Memory B cell (primary cell): ENCODE measurements at places on chromosomes 5 and 9.

GRCh38 chr5:171986772-171987171 lies 19.7 kb downstream of the FBXW11 start:
- no peaks in the 10 kb centered on the region for H3K27me3 ChIP-seq
- H3K27ac ChIP-seq: no peak overlapping the region
- no peak overlapping the region for H3K4me3 ChIP-seq
- H3K36me3 ChIP-seq: peaks cover 24% of the 10 kb centered on the region
- no peak for DNase-seq

- H3K27ac ChIP-seq: no peak overlapping the region
- no peaks in the 10 kb centered on the region for H3K36me3 ChIP-seq
- DNase-seq: no peak
- no peaks in the 10 kb centered on the region for H3K27me3 ChIP-seq
These were observed 890.0 kb upstream of the NUDT12 start for GRCh38 chr5:104452550-104452949.

GRCh38 chr9:5089737-5090136 lies 95.7 kb downstream of the INSL6 start:
- no peak overlapping the region for H3K4me3 ChIP-seq
- peaks cover 36% of the 10 kb centered on the region for H3K36me3 ChIP-seq
- H3K27ac ChIP-seq: no peak overlapping the region
- DNase-seq: no peak

GRCh38 chr9:86531971-86532640 lies 177.9 kb upstream of the TUT7 start:
- no peak overlapping the region for H3K4me3 ChIP-seq
- no peaks in the 10 kb centered on the region for H3K36me3 ChIP-seq
- H3K4me1 ChIP-seq: no peaks in the 10 kb centered on the region

DNA sequence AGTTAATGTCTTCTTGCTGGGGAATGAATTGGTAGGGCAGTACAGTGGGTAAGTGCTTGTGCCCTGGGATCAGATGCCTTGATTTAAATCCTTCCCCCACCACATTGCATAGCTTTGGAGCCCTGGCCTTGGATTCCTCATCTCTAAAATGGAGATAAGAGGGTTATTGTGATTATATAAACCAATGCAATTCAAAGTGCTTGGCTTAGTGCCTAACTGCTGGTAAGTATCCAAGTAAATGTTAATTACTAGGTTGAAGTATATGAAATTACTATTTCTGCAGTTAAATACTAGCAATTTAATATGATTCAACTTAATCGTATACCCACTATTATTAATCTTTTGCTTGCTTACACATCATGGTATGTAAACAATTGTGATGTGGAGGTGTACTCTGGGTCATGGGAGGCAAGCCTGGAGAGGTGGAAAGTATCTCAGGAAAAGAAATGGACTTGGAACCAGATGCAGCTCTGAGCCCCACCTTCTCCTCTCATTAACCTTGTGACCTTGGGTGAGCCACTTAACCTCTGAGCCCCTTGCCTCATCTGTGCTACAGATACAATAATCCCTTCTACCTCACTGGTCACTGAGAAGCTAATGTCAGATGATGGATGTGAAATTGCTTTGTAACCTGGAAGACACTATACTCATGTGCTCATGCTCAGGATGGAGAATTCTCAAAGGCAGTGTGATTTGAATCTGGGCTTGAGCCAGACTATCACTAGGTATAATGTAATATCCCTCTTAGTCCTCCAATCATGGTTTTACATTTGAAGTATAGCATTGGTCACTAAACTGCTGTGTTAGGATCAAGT lies 23.8 kb downstream of the NEUROG1 start:
- H3K4me3 ChIP-seq: no peak overlapping the region
- peaks cover 3% of the 10 kb centered on the region for H3K4me1 ChIP-seq
- H3K36me3 ChIP-seq: no peaks in the 10 kb centered on the region
- no peak for DNase-seq

GRCh38 chr5:18091142-18091541 lies 456.9 kb downstream of the TAF11L14 start:
- no peaks in the 10 kb centered on the region for H3K4me1 ChIP-seq
- H3K27me3 ChIP-seq: peaks cover 3% of the 10 kb centered on the region
- no peak for DNase-seq
- H3K27ac ChIP-seq: no peak overlapping the region
- no peak overlapping the region for H3K4me3 ChIP-seq
- no peaks in the 10 kb centered on the region for H3K36me3 ChIP-seq

GRCh38 chr5:91150234-91150633 lies 232.9 kb downstream of the ARRDC3 start:
- H3K4me1 ChIP-seq: no peaks in the 10 kb centered on the region
- H3K27me3 ChIP-seq: peaks cover 2% of the 10 kb centered on the region
- H3K36me3 ChIP-seq: peaks cover 1% of the 10 kb centered on the region
- H3K27ac ChIP-seq: no peak overlapping the region
- H3K4me3 ChIP-seq: no peak overlapping the region
- DNase-seq: no peak

DNA sequence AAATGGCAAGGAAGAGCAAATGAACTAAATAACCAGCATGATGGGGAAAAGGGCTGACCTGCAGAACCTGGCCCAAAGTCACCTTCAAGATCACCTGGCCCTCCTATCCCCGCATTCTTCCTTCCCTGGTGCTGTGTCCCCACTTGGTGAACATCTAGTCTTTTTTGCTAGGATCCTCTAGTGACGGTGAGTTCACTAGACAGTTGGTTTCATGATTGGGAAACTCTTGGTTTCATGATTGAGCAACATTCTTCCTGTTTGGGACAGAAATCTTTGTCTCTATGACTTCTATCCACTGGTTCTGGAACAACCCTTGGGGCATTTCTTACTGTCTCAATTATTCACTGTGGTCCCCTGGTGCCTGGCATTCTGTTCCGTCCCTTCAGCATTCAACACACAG lies 50.2 kb upstream of the DAB2IP start:
- no peak overlapping the region for H3K4me3 ChIP-seq
- H3K27me3 ChIP-seq: peaks cover 33% of the 10 kb centered on the region
- peaks cover 2% of the 10 kb centered on the region for H3K36me3 ChIP-seq
- no peak overlapping the region for H3K27ac ChIP-seq

DNA sequence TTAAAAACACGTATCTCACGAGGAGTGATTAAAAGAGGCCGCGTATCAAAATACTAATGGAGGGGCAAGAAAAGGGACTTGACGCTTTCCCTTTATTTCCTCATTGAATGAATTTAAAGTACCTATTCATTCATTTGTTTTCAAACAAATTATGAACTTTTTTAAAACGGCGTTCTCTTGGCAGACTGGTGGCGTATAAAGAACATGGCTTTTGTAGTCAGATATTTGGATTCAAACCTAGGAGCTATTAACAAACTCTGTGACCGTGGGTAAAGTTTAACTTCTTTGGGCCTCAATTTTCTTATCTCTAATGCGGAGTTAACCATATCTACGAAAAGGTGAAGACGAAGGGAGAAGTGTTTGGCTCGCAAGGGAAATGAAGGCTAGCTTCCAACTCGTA lies 876 bp downstream of the CAAP1 start:
- peak overlapping the region; percentile 97 for H3K27ac ChIP-seq
- DNase-seq: no peak
- H3K27me3 ChIP-seq: no peaks in the 10 kb centered on the region

DNA sequence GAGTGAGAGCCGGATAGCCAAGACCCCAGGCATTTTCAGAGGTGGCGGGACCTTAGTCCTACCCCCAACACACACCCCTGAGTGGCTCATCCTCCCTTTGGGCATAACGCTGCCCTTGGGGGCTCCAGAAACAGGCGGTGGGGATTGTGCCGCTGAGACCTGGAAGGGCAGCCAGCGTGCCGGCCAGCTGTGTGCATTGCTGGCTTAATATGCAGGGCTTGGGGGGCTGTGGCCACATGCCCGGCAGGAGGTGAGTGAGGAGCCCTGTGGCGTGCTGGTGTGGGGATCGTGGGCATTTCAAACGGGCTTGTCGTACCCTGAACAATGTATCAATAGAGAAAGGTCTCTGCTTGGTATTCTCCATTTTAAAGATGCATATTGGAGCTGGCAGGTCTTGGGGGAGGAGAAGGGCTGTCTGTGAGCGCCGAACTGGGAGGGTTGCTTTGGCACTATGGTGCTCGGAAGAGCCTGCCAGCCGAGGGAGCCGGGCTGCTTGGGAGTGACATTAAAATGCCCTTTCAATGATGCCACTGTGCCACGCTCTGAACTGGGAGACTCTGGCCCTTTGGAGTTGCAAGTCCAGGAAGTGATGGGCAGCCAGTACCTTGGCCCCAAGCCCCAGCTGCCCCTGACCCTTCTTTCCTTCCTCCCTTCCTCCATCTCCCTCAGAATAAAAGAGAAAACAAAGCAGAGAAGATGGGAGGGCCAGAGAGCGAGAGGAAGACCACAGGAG lies 11.2 kb upstream of the OLFM1 start:
- no peak overlapping the region for H3K27ac ChIP-seq
- no peaks in the 10 kb centered on the region for H3K4me1 ChIP-seq
- H3K36me3 ChIP-seq: no peaks in the 10 kb centered on the region
- H3K4me3 ChIP-seq: no peak overlapping the region

- no peak overlapping the region for H3K4me3 ChIP-seq
- no peaks in the 10 kb centered on the region for H3K4me1 ChIP-seq
- no peak for DNase-seq
- H3K27ac ChIP-seq: no peak overlapping the region
These were observed 30.7 kb downstream of the CTNND2 start for GRCh38 chr5:11873587-11873986.

GRCh38 chr9:36407122-36407723 lies 7.2 kb upstream of the RNF38 start:
- H3K36me3 ChIP-seq: no peaks in the 10 kb centered on the region
- peak overlapping the region; percentile 64 for H3K27ac ChIP-seq
- no peaks in the 10 kb centered on the region for H3K27me3 ChIP-seq
- peaks cover 19% of the 10 kb centered on the region for H3K4me1 ChIP-seq
- peak; percentile 44 for DNase-seq

DNA sequence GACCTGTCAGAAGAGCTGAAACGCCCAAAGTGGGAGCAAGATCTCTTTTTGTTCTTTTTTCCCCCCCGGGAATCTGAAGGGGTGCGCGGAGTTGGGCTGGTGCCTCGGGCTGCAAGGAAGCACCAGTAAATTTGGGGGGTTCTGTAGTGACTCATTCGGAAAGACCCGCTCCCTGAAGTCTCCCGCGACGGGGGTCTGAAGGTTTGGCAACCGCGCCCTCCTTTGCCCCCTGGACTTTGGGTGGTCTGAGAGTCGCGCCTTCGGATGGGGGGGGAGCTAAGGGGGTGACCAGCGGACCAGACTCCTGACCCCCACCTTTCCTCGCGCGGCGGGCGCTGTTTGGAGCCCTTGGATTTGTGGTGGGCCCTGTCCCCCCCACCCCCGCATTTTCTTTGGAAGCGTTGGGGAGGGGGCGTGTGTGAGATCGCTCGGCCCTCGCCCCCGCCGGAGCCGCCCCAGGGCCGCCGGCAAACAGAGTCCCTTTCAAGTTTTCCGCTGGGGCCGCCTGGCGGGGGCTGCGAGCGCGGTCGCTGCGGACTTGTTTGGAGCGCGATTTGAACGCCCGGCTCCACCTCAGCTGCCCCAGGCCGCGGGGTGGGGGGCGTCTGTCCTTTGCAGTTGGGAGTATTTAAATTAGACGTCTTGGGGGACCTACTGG lies 2.0 kb downstream of the CXXC5 start:
- H3K27ac ChIP-seq: peak overlapping the region; percentile 96
- DNase-seq: peak; percentile 52
- peak overlapping the region; percentile 99 for H3K4me3 ChIP-seq
- peaks cover 7% of the 10 kb centered on the region for H3K36me3 ChIP-seq
- peaks cover 54% of the 10 kb centered on the region for H3K4me1 ChIP-seq

GRCh38 chr9:92764381-92764987 lies at the start of gene BICD2:
Gene BICD2, minus strand, starts transcription at chr9:92764833. Its CDS starts 89 bp downstream, at chr9:92764744.
- DNase-seq: no peak
- no peaks in the 10 kb centered on the region for H3K36me3 ChIP-seq
- H3K27ac ChIP-seq: peak within 1 kb of the TSS; percentile 92
- peaks cover 46% of the 10 kb centered on the region for H3K4me1 ChIP-seq

GRCh38 chr5:139904816-139905661 lies 109.4 kb downstream of the PSD2 start:
- H3K27me3 ChIP-seq: peaks cover 13% of the 10 kb centered on the region
- H3K36me3 ChIP-seq: no peaks in the 10 kb centered on the region
- H3K4me1 ChIP-seq: no peaks in the 10 kb centered on the region
- no peak overlapping the region for H3K27ac ChIP-seq
- DNase-seq: no peak

DNA sequence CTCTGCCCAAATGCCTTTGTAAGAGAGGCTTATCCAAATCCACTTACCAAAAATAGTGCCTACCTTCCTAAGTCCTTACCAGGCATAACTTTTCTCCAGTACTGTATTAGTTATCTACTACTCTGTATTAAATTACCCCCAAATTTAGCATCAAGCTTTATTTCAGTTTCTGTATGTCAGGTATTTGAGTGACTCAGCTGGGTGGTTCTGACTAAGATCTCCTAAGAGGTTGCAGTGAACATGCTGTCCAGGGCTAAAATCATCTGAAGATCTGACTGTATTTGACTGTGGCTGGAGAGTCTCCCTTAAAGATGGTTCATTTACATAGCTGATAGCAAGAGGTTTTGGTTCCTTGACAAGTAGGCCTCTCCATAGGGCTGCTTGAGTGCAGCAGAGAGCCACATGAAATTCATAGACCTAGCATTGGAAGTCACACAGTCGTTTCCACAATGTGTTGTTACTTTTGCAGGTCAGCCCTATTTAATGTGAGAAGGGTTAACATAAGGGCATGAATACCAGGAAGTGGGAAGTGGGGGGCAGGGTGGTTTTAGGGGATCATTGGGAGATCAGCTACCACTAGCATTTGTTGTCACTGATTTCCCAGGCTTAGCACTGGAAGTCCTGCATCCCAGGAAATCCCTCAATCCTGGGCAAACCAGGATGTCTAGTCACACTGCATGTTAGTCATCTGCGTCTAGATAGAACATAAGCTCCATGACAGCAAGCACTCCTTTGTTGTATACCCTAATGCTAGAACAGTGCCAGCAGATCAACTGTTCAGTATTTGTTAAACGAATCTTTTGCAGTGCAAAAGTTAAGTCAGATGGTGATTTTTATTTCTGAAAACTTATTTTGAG lies 2.0 kb upstream of the ZNF622 start:
- H3K27me3 ChIP-seq: no peaks in the 10 kb centered on the region
- no peak for DNase-seq
- peaks cover 8% of the 10 kb centered on the region for H3K36me3 ChIP-seq
- H3K4me3 ChIP-seq: peak overlapping the region; percentile 99

- H3K4me1 ChIP-seq: no peaks in the 10 kb centered on the region
- H3K27ac ChIP-seq: no peak overlapping the region
- no peak for DNase-seq
- peaks cover 3% of the 10 kb centered on the region for H3K27me3 ChIP-seq
These were observed 7.3 kb upstream of the NOL6 start for GRCh38 chr9:33480976-33481375.

DNA sequence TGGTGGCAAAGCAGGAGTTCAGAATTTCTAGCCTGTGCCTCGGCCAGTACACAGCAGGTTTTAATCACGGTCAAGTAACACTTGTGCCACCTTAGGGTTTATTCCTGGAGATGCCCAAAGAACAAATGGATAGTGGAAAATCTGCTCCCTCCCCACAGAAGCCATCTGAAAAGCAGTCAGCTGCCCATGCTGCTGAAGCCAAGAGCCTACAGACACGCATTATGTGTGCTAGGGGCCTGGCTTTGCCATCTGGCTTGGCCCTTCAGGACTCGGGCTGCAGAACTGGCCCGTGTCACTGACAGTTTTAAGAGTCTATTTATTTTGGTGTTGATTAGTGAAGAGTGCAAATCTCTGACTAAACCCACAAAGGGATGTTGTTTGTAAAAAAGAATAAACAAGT lies 11.1 kb downstream of the ARSB start:
- no peak for DNase-seq
- H3K27me3 ChIP-seq: no peaks in the 10 kb centered on the region
- peaks cover 2% of the 10 kb centered on the region for H3K36me3 ChIP-seq
- no peak overlapping the region for H3K4me3 ChIP-seq
- no peak overlapping the region for H3K27ac ChIP-seq

- DNase-seq: no peak
- no peaks in the 10 kb centered on the region for H3K27me3 ChIP-seq
- no peak overlapping the region for H3K4me3 ChIP-seq
- no peak overlapping the region for H3K27ac ChIP-seq
These were observed 478.5 kb upstream of the DMAC1 start for GRCh38 chr9:8278048-8278447.
